ENCODE measurements at places on chromosomes 16 and 17.

DNA sequence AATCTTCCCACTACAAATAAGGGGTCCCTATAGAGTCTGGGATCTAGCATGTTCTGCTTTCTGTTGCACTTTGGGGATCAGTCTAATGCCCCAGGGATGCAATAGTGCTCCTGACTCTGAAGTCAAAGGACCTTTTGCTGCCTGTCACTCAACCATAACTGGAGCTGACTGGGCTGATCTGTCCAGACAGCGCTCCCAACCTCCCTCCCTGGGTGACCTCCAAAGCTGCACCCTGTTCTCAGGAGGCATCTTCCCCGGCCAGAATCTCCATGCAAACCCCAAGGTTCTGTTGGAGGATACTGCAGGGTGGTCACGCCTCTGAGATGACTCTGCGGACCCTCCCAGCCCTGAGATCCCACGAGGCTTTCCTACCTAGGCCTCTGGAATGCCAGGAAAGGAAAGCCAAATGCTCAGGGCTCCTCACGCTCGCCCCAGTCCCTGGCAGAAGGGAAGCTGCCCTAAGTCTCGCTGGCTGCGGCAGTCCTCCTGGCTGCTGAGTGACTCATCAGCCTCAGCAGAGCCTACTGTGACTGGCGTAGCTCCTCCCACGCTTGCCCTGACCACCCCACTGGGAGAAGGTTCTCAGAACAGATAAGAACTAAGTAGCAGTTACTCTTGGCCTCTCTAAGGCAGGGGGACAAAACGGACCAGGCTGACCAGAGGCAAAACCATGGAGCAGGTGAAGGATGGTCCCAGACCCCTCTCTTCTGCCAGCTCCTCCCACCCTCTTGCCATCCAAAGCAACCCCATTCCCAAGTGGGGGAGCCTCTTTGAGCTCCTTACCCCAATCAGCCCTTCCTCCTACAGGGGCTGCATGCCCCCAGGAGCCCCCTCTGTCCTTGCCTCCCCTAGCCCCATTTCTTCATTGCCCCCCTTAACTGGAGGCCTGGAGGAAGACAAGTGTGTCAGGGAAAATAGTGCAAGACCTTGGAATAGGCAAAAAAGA is 124.1 kb upstream of the TNRC6C start:
- no peak for DNase-seq

GRCh38 chr17:38434178-38434665 is 6.0 kb downstream of the ARHGAP23 start:
- no peak for DNase-seq

GRCh38 chr16:57743458-57743857 is 7.9 kb downstream of the KATNB1 start:
- DNase-seq = no peak

DNA sequence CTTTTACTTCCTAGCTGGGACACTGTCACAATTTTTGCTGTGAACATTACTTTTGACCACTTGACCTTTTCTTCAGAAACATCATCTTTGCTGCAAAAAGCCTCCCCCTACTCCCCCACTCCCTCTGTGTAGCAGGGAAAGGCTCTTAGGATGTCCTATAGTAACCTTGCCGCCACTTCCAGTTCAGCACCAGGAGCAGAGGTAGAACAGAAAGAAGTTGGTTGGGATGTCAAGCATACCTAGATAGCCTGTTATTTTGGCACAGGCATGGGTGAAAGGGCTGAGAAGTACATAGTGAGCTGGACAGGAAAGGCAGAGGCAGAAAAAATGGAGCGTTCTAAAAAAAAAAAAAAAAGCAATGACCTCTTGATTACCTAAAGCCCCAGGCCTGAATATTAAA is 31.3 kb downstream of the SMIM36 start:
- DNase-seq = no peak

DNA sequence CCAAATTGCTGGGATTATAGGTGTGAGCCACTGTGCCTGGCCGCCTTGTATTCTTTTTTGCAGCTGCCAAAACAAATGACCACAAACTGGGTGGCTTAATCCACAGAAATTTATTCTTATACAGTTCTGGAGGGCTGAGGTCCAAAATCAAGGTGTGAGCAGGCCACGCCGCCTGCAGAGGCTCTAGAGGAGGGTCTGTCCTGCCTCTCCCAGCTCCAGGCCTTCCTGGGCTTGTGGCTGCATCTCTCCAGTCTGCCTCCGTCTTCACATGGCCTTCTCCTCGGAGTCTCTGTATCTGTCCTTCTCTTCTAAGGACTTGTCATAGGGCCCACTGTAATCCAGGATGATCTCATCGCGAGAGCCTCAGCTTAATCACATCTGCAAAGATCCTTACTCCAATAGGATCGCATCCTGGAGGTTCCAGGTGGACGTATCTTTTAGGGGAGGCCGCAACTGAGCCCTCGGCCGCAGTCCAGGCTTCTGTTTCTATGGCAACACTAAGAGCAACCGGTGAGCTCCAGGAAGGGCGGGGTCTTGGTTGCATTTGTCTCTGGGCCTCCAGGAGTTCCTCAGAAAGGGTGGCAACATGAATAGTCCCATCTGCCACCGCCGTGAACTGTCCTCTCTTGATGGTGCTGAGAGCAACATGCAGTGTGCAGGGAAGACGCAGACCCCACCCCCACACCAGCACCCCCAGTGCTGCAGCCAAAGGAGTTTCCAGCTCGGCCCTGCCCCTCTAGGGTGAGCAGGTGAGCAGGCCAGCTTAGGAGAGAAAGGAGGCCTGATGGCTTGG is 29.5 kb upstream of the CREBBP start:
- peak; percentile 18 for DNase-seq

DNA sequence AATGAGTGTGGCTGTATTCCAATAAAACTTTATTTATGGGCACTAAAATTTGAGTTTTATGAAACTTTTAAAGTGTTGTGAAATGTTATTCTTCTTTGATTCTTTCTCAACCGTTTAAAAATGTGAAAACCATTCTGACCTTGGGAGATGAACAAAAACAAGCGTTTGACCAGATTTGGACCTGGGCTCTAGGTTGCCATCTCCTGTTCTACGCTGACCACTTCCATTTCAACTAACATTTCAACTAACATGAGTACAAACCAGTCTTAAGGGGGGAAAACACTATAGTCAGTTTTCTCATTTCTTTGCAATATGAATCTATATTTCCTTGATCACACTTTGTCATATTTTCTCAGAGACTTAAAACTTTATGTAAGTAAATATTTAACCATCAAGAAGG is 118.4 kb upstream of the IRX5 start:
- no peak for DNase-seq

DNA sequence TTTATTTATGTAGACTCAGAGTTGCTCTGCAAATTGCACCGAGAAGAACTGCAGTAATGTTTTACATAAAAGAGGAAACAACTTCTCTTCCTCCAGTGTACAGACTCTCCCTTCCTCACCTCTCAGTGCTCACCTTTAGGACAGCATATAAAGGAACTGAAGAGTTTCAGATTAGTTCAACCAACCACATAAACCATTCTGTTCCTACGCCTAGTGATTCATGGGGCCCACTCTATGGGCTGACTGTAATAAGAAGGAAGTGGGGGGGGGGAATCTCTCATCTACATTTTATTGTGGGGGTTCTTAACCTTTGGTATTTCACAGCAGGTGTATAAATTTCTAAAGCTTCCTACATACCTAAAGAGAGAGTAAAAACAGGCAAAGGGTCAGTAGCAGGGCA is 18.3 kb downstream of the ZSWIM7 start:
- no peak for DNase-seq

GRCh38 chr16:46916980-46917379 is 32.8 kb downstream of the GPT2 start:
- no peak for DNase-seq

DNA sequence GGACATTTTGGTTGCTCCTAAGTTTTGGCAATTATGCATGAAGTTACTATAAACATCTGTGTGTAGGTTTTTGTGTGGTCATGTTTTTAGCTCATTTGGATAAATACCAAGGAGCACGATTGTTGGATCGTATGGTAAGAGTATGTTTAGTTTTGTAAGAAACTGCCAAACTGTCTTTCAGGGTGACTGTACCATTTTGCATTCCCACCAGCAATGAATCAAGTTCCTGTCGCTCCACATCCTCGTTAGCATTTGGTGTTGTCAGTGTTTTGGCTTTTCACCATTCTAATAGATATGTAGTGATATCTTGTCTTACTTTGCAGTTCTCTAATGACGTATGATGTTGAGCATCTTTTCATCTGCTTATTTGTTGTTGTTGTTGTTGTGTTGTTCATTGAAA is 20.2 kb downstream of the TENT4B start:
- no peak for DNase-seq

- DNase-seq = no peak
Measured at GRCh38 chr17:68993112-68993511, 37.9 kb upstream of the ABCA8 start.

- no peak for DNase-seq
Measured at GRCh38 chr16:57797216-57797525, 5.1 kb downstream of the KIFC3 start.

GRCh38 chr17:49664706-49665211 is 13.1 kb downstream of the SPOP start:
- DNase-seq = no peak

GRCh38 chr17:34420254-34420766 is 57.3 kb upstream of the CCL1 start:
- DNase-seq = peak; percentile 33

GRCh38 chr17:17957584-17957916 is 14.7 kb downstream of the TOM1L2 start:
- DNase-seq = no peak

DNA sequence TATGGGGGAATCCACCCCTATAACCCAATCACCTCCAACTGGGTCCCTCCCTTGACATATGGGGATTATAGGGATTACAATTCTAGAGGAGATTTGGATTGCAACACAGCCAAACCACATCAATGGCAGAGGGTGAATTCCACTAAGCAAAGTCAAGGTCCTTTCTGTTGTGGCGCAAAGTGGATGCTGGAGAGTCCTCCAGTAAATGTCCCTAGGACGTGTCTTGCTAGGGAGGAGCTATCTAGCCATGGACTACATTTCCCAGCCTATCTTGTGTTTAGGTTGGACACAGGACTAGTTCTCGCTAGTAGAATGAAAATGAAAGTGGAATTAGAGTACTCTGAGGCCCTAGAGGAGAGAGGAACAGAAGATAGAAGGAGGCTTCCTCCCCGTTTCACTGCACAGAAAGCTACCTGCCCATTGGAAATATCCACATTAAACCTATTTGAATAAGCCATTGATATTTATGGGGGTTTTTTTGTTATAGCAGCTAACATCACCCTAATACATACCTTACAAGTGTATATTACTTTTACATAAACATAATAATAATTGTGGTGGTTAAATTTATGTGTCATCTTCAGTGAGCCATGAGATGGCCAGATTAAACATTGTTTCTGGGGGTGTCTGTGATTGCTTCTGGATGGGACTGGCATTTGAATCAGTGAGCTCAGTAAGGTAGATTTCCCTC is 56.7 kb upstream of the ERCC4 start:
- no peak for DNase-seq

DNA sequence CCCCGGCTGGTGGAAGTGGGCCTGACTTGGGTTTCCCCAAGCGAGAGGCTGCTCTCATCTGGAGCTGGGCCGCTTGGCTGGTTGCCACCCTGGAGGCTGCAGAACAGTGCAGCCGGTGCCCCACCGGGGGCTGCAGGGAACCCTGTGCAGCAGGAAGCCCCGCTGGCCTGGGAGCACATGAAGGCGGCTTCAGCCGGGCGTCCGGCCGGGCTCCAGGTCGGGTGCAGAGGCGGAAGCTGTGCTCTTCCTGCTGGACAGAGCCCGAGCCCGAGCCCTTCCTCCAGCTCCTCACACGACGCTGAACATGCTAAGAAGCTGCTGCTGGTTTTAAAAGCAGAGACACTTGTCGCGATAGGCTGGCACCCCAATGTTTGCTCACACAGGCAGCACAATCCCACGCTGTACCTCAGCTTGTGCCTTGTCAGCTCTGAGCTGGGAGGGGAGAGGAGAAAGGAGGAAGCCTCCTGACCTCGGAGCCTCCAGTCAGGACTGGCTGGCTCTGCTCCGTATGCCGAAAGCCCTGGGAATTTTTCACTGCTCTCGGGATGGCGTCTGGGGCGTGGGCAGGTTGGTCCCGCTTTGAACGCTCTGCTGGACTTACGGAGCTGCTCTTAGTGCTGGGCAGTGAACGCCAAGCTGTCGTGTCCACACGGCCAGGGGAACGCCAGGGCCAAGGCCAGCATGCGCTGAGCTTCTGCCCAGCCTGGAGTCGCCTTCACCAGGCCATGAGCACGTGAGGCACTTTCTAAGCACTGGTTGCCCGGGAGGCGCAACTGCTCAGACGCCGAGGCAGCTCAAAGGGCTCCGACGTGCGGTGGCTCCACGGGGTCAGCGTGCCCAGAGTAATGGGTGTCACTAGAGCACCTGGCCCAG is 8.8 kb downstream of the CDK5R1 start:
- DNase-seq = no peak

- no peak for DNase-seq
Measured at GRCh38 chr16:30903596-30903995, 7.2 kb downstream of the CTF1 start.

DNA sequence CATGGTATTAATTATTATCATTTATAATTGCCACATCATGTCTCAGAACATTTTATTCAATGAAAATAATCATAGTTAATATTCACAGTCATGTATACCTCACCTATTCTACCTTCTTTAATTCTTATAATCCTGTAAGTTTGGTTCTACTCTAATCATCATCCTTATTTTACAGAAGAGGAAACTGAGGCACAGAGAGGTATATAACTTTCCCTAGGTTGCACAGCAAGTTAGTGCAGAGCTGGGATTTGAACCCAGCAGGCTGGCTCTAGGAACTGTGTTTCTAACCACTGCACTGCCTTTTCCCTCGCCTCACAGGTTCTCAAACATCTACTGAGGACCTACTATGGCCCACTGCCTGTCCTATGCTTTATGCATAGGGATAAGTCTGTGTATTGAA is 32.7 kb downstream of the WSB1 start:
- DNase-seq = no peak

DNA sequence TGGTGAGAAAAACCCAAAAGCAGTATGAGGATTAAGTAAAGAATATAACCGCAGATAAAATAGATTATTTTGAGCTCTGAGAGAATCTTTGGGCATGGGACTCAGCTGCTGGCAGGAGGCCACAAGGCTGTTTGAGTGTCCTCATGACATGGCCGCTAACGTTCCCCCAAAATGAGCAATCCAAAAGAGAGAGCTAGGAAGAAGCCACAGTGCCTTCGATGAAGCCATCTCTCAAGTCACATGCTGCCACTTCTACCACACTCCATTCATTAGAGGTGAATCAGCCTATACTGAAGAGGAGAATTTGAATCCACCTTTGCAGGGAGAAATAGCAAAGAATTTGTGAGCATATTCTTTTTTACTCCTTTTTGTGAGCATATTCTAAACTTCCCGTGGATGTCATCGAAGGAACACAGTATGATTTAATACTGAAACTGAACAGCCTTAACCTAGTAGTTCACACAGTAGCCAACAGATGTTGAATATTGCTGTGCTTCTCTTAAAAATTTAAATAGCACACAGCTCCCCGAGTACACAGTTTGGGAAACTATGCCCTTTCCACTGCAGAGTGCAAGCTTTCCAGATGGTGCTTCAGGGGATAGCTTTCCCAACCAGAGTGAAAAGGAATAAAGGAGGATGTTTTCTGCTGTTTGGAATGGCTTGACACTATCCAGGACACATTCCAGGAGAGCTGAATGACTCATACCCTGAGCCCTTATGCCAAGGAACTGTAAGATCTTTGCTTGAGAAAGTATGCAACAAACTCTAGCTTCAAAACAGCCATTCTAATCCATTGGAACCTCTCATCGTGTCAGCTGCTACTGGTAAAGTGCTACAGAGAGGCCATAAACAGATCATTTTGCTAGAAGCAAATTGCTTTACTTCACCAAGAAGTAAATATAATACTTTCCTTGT is 33.9 kb downstream of the ANKFY1 start:
- no peak for DNase-seq
